AG08396 (cell line): ENCODE measurements at places on chromosomes 2 and 18.
A peak's percentile ranks its signal among the peaks of the same experiment; 100 is the strongest.

- no peak for DNase-seq
Measured at GRCh38 chr2:234993541-234993981, 41.7 kb downstream of the SH3BP4 start.

- DNase-seq: no peak
Measured at GRCh38 chr2:74128206-74128605, 19.5 kb downstream of the BOLA3 start.

DNA sequence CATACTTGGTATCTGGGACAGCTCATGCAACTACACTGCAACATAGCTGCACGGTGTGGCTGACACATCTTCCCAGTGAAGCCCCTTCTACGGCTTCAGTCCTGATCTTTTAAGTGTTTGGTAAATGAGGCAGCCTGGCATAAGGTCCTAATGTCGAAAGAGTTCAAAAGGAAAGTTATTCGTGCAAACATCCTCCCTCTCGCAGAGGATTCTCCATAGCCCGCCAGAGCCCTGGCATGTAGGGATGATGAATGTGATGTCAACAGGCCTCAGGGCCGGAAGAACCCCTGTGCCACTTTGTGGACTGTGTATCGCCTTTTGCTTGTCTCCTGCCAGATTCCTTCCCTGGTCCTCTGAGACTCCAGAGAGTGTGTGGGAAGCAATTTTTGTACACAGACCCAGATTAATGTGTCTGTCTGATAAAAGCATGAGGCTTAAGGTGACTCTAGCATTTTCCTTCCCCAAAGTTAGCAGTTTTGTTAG lies 88.5 kb downstream of the SOCS6 start:
- no peak for DNase-seq

- DNase-seq: peak; percentile 9
Measured at GRCh38 chr2:165877565-165878550, 75.7 kb downstream of the TTC21B start.

GRCh38 chr18:43805646-43806194 lies 528.4 kb upstream of the SYT4 start:
- no peak for DNase-seq

DNA sequence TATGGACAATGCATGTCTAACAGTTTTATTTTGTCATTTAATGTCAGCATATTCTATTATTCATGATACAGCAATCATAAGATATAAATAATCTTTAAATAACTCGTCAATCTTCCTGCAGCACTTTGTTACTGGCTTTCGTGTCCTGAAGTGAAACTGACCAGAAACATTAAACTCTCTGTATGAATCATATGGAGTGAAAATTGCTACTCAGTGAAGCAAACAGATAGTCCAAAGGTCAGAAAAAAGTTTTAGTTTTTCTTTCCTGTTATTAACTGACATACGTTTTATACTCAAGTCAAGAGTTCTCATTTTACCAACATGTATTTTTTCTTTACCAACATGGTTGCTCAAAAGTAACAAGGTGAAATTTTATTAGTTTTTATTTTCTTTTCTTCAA lies 106.8 kb upstream of the GALNT5 start:
- DNase-seq: peak; percentile 27

DNA sequence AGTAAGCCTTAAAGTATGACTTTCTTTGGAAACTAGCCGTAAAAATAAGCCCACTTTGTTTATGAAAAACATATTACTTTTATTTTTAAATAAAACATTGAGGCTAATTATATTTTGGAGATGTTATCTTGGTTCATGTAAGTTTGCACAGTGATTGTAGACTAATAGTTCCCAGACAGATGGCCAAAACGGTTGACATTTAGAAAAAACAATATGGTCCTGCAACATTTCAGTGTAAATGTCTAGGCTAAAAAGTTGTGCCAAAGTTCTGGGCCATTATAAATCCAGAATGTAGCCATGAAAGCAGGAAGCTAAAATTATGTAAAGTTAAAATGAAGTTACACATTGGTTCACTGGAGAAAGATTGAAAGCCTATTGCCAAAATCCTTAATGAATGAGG lies 43.6 kb downstream of the SLC5A7 start:
- no peak for DNase-seq

GRCh38 chr2:65483763-65484162 lies 51.4 kb upstream of the SPRED2 start:
- DNase-seq: no peak

- DNase-seq: no peak
Measured at GRCh38 chr2:147430408-147430807, 414.4 kb upstream of the ACVR2A start.

- DNase-seq: no peak
Measured at GRCh38 chr2:161381546-161381945, 34.6 kb upstream of the TBR1 start.

DNA sequence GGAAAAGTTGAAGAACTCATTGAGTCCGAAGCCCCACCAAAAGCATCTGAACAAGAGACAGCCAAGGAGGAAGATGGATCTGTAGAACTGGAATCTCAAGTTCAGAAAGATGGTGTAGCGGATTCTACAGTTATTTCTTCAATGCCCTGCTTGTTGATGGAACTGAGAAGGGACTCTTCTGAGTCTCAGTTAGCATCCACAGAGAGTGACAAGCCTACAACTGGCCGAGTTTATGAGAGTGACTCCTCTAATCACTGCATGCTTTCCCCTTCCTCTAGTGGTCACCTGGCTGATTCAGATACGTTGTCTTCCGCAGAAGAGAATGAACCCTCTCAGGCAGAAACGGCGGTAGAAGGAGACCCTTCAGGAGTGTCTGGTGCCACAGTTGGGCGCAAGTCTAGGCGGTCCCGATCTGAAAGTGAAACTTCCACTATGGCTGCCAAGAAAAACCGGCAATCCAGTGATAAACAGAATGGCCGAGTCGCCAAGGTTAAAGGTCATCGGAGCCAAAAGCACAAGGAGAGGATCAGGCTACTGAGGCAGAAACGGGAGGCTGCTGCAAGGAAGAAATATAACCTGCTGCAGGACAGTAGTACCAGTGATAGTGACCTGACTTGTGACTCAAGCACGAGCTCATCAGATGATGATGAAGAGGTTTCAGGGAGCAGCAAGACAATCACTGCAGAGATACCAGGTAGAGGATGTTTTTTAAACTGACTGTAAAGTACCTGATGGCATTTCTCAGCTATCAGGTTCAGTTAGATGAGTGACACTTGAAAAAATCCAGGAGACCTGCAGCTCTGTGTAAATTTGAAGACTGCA lies 111.9 kb downstream of the HAUS1 start:
- DNase-seq: no peak

DNA sequence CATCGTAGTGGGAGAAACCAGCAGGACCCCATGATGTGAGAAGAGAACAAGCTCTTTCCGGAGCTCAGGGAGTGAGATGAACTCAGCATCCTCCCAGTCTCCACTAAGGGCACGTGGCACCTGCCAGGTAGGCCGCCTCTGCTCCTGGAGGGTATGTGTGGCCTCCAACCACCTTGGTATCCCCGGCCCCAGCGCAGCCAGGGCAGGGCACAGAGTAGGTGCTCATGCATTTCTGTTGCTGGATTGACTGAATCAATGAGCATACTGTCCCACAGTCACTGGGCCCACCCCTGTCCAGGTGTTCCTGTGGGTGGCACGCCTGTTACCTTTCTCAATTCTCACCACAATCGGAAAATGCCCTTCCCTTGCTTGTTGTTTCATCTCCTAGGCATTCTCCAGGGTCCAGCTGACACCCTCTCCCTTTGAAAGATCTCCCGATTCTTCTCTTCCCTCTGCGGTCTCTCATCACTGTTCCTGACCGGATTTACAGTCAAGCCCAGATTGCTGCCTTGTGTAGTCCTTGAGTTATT lies 138.5 kb upstream of the SMAD2 start:
- DNase-seq: no peak

- DNase-seq: no peak
Measured at GRCh38 chr2:158015428-158016076, 86.1 kb upstream of the UPP2 start.

DNA sequence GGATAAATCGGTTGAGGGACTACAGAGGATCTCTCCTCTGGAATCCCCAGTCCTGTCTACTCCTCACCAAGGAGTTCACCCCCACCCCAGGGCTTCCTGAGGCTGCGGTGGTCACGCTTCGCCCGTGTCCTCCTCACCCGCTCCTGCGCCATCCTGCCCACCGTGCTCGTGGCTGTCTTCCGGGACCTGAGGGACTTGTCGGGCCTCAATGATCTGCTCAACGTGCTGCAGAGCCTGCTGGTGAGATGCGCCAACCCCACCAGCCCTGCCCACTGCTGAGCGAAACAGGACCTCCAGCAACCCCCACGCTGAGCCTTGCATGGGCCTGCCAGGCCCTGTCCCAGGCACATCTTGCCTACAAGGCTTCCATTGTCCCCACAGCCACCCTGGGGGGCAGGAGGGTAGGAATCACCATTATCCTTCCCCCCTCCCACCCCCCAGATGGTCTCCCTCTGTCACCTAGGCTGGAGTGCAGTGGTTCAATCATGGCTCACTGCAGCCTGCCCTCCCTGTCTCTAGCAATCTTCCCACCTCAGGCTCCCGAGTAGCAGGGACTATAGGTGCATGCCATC lies 6.7 kb upstream of the CTDSP1 start:
- no peak for DNase-seq

GRCh38 chr2:11387100-11387390 lies 42.6 kb upstream of the ROCK2 start:
- no peak for DNase-seq

- DNase-seq: no peak
Measured at GRCh38 chr18:23825496-23825895, 136.2 kb downstream of the LAMA3 start.

DNA sequence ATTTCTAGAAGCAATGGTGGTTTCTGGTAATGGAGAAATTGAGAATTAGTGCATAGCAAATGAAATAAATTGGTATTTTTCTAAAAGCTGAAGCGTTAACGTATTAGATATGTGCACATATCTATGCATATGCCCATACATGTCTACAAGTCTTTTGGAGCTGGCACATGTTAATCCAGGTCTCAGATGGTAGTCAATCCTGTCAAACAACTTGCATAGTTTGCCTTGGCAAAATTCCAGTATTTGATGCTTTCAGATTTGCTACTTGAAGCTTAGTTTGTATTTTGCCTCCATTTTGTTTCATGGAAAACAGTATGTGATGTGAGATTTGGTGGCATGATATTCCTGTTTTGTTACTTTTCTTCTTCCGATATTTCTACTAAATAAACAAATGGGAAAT lies 304.6 kb downstream of the PARD3B start:
- no peak for DNase-seq

- no peak for DNase-seq
Measured at GRCh38 chr18:11752116-11752911, 63.2 kb downstream of the GNAL start.
